ENCODE measurements at places on chromosomes 11 and 22. TPM values are rescaled to one million over a fixed set of nuclear protein-coding genes. Genes with fewer than 3 reads are reported as not detected.

- DNase-seq = no peak
Measured at GRCh38 chr22:45617948-45618347, 53.7 kb upstream of the ATXN10 start.

GRCh38 chr11:110317516-110317932, 21.1 kb upstream of the RDX start:
- no peak for DNase-seq

GRCh38 chr11:44955015-44955738, 4.5 kb upstream of the TP53I11 start:
- no peak for DNase-seq

- no peak for DNase-seq
Measured at GRCh38 chr11:94910779-94911178, 62.6 kb downstream of the CWC15 start.

DNA sequence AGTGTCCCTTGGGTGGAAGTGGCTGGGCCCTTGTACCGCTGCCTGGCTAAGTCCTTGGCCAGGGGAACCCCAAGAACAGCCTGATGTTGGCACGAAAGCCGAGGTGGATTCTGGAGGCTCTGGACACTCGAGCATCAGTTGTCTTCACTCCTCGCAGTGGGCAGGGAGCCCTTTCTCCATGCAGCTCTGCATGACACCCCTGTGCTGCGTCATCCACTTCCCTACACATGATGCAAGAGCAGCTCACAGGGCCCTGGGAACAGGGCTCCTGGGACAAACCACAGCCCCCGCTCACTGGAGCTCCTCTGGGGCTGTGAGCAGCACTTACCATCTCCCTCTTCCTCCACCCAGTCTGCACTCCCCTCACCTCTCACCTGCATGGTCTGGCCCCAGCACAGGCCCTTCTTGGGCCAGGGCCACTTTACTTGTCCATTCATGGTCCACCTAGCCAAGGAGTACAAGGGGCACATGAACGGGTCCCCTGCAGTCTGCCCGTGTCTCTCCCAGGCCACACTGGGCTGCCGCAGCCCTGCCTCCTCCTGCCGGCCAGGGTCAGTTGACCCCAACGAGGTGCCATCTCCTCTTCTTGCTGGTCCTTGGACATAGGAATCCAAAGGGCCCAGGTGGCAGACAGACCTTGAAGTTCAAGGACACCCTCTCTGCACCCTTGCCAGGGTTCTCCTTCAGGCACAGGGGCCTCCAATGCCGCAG, 66.5 kb downstream of the IGF2 start:
- no peak for DNase-seq

DNA sequence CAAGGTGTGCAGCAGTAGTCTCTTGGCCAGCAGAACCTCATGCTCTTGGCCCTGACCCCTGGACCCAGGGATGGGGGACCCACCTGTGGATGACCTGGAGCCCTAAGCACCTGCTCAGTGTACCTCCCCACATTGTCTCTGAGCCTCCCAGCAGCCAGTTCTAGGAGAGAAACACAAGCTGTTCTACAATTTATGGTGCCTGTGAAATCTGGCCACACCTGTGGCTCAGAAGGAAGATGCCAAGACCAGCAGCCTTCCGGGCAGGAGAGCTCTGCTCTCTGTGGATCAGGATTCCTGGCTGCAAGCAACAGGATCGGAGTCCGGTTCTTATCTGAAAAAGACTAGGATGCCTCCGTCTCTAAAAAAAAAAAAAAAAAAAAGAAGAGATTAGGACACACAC, 103.6 kb upstream of the ANO1 start:
- no peak for DNase-seq

Gene TBRG1
- 23.0 TPM for total RNA-seq

Gene OSM
- not detected for total RNA-seq
